ENCODE measurements at places on chromosomes 11 and 22. TPM values are rescaled to one million over a fixed set of nuclear protein-coding genes. Genes with fewer than 3 reads are reported as not detected.

GRCh38 chr11:127524618-127525017 is 524.0 kb upstream of the KIRREL3 start:
- no peak for DNase-seq

GRCh38 chr11:27173545-27173944 is 132.9 kb downstream of the BBOX1 start:
- no peak for DNase-seq

Gene OOSP2
- not detected for total RNA-seq

Gene CDC42EP1
- not detected for total RNA-seq
